ENCODE measurements at places on chromosomes 7 and 10.

DNA sequence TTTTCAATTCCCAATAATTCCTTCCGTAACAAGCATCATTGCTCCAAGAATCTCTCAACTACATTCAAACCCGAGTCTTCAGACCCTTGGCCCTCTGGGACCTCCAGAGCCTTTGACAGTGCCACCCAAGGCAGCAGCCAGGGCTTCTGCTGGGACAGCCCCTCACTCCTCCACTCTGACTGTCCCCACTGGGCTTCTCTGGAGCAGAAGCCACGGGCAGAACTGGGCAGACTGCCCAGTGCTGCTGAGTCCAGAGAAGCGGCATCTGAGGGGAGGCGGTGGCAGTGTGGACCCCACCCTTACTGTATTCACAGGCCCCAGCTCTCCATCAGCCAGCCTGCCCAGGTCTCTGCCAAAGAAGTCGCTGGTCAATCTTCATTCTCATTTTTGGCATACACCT lies 8.8 kb downstream of the CYREN start:
- no peak for DNase-seq

GRCh38 chr7:66758950-66759628 lies 18.6 kb downstream of the RABGEF1 start:
- DNase-seq, result no peak

DNA sequence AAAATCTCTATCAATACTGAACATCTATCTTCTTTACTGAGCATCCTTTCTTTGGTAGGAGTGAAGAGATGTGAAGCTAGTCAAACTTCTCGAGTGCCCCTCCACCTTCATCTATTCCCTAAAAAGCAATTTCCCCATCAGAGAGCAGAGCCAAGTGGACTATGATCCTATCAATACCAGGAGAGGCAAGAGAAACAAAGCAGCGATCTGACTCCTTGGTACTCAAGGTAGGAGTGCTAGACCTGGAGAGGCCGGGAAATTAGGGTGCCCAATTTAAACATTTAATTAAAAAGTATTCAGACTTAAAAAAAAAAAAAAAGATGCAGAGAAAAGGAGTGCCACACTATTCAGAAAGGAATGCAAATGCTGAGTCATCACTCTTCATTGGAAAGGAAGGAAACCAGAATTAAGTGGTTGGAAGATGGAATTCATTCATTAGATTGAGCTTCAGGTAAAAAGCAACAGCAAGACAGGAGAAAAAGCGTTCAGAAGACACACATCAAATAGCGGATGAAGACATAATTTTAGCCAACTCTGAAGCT lies 1.6 kb downstream of the TIAL1 start:
- no peak for DNase-seq

DNA sequence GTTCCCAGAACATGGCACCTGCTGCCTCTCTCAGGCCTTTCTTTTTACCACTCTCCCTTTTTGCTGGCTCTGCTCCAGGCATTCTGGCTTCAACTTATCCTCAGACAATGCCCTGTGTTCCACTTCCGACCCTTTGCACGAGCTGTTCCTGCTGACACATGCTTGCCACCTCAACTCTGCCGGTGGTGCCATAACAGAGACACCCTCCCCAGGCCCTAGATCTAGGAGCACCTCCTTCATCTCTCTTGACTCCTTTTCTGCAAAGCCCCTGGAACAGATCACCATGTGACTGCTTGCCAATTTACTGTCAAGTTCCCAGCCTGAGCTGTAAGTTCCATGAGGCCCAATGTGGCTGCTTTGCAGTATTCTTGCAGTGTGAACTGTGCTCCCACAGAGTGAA lies 256.0 kb upstream of the MKI67 start:
- no peak for DNase-seq

GRCh38 chr10:67550046-67550445 lies 145.9 kb downstream of the CTNNA3 start:
- DNase-seq, result no peak

DNA sequence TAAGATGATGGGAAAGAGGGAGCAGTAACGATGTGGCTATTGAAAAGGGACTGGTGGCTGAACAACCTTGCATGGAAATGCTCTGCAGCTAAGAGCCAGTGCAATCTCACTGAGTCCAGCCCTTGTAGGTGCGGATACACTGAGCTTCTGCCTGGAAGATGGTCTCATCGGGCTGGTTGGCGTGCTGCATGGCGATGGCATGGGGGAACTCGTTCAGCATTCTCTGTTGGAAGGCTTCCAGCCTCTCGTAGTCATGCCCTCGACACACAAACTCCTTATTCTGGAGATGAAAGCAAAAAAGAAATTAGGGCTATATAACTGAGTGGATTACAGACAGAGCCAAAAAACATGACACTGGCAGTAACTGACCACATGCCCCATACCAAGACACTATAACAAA lies 197.8 kb upstream of the IMMP2L start:
- no peak for DNase-seq

- DNase-seq, result peak; percentile 49
Observed at GRCh38 chr7:90594751-90595317, 1.3 kb upstream of the CDK14 start.

- no peak for DNase-seq
Observed at GRCh38 chr7:36984710-36985312, 260.5 kb upstream of the AOAH start.

GRCh38 chr7:132441935-132442334 lies 134.3 kb downstream of the PLXNA4 start:
- no peak for DNase-seq

DNA sequence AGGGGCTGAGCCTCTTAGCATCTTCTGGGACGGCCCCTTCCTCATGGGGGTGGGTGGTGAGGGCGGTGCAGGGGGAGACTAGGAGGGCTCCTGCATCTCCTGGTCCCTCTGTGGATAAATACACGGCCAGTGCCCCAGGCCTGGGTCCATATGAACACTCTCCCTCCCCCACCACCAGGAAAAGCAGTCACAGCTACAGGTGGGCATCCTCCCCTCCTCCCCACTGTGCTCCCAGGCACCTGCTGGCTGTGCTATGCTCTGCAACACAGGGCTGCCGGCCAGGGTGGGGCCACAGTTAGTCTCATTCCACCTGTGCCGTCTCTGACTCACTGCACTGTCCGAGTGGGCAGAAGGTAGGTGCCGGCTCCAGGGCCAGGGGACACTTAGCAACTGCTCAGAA lies 87.3 kb upstream of the INSIG1 start:
- DNase-seq, result no peak

DNA sequence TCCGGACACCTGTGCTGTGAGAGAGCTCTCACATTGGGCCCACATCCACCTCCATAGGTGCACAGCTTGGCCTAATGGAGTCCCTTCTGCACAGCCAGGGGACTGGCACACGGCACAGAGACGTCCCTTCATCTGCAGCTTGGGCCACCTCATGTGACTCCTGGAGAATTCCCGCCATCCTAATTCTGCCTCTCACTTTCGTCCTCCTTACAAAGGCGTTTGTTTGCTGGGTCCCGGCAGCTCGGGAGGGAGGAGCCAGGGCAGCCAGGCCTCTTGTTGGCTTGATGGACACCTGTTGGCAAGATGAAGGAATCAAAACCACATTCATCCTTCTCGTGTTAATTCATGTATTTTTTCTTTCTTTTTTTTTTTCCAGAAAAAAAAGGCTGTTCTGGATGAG lies 30.7 kb upstream of the TTYH3 start:
- DNase-seq, result no peak

DNA sequence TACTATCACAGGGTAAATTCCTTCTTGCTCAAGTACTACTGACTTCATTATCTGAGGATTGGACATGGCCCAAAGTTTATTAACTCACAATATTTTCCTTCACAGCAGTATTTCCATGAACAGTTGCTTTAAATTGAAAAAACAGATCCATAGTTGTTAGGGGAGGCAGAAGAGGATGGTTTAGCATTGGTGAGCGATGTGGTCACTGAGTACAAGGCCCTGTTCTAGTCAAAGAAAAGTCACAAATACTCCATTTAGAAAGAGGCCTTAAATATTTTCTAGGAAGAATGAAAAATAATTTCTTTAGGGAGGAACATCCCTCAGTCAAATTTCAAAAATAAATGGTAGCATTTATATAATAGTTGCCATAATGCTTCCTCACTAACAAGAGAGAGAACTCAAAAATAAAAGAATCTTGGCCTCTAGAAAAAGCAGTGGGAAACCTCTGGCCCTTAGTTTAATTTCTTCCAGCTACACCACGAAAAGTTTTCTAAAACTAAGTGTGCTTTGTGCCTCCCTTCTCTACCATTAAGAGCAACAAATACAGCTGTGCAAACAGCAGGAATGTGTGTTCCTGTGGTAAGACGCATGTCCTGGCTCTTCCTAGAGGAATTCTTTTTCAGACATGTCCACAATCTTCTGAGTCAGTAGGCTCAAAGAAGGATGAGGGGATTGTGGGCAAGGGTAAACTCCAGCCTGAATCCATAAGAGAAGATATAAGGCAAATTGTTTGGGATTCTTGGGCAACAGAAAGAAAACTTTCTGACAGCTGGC lies 105.7 kb downstream of the HOXA1 start:
- DNase-seq, result no peak

DNA sequence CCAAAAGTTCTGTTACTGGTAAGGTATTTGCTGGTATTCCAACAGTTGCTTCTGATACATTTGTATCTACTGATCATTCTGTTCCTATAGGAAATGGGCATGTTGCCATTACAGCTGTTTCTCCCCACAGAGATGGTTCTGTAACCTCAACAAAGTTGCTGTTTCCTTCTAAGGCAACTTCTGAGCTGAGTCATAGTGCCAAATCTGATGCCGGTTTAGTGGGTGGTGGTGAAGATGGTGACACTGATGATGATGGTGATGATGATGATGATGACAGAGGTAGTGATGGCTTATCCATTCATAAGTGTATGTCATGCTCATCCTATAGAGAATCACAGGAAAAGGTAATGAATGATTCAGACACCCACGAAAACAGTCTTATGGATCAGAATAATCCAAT lies 131.0 kb downstream of the AASS start:
- no peak for DNase-seq

GRCh38 chr7:66170309-66171231 lies 34.6 kb upstream of the TPST1 start:
- DNase-seq, result peak; percentile 79

DNA sequence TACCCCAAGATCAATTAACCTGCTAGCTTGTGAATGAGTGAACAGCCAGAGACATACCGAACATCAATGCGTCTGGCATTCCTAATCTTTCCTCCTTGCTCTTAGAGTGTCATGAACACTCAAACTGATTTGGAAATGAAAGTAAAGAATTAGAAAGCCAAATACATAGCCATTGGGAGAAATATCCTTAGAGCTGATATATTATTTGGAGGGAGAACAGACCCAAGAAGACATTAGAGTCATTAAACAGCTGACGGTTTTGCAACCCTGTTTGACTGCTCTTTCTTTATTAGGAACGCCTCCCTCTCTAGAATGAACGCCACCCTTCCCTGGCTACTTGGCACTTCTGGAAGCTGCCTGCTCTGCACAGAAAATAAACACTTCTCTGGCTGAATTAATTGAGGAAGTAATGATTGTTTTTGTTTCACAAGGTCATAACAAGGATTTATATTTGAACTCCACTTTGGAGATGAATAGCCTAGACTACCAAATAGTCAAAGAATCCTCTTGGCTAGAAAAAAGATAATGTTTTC lies 42.8 kb downstream of the CTTNBP2 start:
- DNase-seq, result peak; percentile 18

DNA sequence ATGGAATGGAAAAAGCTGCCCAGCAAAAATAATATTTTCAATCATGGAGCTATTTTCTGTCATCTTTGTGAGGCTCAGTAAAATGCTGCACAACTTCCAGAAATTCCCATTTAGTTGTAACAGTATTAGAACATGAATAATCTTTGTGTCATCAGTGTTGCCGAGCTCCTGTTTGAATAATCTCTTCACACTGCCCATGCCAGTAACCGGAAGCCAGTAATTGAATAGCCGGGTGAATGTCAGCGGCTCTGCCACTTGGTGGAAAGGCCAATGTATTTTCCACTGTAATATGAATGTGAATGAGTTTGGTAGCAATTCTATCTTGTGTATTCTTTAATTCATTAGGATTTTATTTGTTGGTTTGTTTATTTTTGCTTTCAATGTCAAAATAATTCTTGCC lies 172.5 kb upstream of the INSYN2A start:
- DNase-seq, result no peak
